ENCODE measurements at places on chromosomes 1 and 21.

- no peak for DNase-seq
Measured at GRCh38 chr1:184210031-184210430, 158.5 kb downstream of the TSEN15 start.

DNA sequence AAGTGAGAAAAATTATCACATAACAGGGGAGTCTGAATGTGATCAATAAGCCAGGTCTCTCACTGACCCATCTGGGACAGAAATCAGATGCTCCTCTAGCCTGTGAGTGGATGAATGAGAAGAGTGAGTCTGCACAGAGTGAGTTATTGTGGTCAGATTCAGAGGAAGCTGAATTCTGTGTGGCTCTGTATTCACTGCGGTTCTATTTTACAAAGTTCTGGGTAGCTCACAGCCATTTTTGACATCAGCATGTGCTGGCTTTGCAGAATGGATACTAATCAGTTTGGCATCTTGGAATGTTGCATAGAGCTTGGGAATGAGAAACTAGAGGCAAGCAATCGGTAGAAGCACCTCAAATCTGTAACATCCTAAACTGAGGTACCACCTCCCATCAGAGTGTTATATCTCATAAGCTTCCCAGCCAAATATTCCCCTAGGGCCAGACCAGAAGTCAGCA, 3.8 kb downstream of the COLGALT2 start:
- no peak for DNase-seq

- no peak for DNase-seq
Measured at GRCh38 chr1:99917214-99917613, 52.6 kb upstream of the SLC35A3 start.

- no peak for DNase-seq
Measured at GRCh38 chr1:207039380-207040180, 7.0 kb upstream of the C1orf116 start.

DNA sequence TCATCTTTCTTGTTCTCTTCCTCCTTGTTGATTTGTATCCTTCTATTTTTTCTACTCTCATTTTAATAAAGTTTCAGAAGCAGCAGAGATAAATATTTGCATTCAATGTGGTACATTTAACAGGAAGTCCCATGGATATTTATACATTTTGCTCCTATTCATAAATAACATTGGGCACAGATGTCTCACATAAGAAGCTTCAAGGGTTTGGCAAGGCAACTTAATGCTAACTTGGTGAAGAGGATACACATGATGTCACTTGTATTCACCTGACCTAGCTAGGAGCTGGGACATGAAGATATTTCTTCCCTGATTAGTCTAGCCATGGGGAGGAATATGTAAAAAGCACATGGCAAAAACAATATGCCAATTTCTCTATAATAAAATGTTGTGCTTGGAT, 65.1 kb upstream of the DUSP10 start:
- no peak for DNase-seq

DNA sequence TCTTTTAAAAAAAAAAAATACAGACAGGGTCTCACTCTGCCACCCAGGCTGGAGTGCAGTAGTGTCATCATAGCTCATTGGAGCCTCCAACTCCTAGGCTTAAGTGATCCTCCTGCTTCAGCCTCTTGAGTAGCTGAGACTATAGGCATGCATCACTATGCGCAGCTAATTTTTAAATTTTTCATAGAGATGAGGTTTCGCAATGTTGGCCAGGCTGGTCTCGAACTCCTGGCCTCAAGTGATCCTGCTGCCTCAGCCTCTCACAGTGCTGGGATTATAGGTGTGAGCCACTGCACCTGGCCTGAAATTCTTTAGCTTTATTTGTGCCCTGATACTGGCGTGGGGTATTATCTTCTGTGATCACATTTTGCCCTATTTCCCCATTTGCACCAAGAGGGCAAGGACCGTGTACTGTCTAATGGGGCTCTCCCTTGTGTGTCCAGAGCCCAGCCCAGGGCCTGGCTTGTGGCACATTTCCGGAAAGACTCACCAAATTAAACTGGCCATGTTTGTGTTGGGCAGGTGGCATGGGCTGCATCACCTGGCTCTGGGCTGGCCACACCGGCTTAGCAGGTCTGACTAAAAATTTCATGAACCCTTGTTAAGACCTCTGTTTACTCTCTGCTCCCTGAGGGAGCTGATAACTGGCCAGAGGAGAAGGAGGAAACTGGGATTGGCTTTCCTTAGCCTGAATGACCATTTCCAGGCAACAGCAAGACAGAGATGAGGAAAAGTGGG, 32.2 kb downstream of the TRIM62 start:
- no peak for DNase-seq

DNA sequence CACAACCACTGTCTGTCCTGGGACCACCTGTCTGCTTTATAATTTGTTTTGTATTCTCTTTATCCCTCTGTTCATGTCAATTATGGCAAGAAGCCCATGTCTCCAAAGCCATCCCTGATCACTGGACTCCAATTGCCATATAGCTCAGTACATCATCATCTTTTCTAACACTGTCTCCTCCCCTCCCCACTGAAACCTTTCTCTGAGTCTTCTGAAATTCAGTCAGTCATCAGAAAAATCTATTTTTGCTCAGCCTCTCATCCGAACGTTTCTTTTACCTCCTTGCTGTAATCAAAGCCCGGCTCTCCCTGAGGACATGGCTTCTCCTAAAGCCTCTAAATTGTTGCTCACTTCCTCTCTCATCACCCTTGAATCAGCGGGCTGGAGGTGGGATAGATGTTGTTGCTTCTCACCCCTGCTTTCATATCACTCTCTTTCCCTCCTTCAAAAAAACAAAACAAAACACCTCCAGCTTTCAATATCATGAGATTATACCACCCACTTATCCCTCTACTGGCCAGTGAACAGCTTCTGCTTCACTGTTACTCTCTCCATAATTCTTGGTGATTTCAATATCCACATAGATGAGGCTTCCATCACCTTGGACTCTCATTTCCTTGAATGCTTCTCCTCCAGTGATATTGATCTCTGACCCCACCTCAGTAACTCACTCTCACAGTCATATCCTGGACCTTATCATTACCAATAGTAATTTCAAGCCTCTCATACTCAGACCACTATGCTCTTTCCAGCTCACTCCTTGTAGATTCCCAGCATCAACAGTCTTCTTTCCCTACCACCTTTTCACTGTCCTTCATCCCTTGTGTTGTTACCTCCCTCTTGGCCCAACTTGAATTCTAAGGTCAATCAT, 27.8 kb downstream of the RAB3B start:
- no peak for DNase-seq

DNA sequence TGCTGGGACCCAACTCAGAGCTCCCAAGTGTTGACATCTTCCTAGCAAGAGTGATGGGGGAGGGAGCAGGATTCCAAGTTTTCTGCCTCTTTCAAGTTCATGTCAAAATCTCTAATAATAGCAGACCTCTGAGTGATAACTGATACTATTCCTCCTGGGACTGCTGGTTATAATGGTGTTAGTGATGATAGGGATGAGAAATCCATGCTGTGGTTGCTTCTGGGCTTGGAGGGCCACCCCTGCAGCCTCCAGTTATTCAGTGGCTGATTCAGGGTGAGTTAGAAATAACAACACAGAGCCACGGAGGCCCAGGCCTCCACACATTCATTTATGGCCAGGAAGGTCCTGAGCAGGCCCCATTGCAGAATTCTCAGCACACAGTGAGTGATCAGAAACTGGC, 40.6 kb upstream of the ARTN start:
- DNase-seq: no peak

- DNase-seq: no peak
Measured at GRCh38 chr1:225662155-225662554, 9.2 kb upstream of the ENAH start.

DNA sequence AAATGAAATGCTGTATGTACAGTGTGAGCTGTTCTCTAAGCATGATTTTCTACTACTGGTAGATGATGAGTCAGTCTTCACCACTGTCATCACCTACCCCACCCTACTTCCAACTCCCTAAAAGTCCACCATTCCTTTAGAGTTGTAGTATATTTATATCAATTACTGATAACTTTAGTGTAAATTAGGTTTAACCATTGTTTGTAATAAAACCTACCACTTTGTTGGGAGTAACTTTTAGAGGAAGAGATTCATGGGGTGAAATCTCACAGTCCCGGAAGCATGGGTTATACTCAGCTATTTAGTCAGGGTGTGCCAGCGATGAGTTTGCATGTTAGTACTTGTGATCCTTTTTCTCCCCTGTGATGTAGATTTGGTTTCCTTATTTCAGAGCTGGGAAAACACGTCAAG, 17.1 kb downstream of the MORC3 start:
- DNase-seq: no peak

DNA sequence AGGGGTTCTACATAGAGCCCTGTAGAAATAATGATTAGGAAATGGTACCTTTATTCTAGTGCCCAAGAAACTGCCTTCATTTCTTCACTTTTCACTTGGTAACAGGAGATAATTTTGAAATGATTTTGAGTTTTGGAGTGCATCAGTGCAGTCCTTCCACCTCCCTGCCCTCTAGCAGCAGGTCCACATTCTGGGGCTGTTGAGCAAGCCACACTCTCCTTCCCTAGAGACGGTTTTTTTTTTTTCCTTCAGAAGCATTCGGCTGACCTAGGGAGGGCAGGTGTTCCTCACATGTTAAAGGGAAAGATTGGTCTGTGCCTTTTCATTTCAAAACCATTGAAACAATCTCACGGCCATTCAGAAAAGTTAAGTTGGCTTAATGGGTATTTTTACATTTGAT, 39.8 kb downstream of the SLC37A1 start:
- DNase-seq: no peak

- DNase-seq: no peak
Measured at GRCh38 chr1:202164271-202165037, 4.1 kb upstream of the PTPN7 start.

DNA sequence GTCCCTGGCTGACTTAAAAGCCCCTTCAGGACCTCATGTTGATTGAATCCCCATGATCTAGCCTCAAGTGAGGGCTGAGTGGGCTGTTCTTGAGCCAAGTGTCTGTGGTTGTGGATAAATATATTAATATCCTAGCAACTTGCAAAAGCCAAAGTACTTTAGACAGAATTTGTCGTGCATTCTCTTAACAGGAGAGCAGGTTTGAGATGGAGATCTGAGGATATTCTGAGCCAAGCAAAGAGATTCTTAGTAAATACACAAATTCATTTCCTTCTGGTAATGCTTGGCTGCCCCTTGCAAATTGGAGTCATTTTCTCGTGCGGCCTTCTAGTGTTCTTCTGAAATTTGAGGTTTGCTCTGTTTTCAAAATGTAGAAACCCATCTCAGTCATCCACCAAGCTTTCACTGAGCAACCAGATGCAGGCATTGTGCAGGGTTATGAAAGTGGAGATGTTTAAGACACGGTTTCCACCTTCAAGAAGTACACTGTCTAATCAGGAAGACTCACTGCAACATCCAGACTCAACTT, 242.1 kb upstream of the JUN start:
- no peak for DNase-seq

- no peak for DNase-seq
Measured at GRCh38 chr1:73611681-73612080, 586.3 kb downstream of the LRRIQ3 start.

GRCh38 chr1:9275567-9276034, 17.1 kb upstream of the SPSB1 start:
- DNase-seq: no peak

DNA sequence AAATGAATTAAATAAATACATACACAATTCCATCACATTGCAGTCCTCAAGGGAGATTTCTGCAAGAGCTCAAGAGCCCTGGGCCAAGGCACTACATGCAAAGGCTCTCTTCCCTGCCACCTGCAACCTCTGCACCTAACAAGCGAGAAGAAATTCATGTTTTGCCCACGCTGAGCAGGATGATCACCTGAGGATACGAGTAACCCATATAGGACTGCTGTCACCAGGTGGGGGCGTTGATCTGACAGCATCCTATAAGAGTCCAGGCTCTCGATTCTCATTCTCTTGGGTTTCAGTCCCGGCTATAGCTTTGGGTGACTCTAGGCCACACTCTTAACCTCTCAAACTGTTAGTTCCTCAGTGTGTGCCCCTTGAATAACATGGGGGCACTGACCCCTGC, 18.7 kb upstream of the SPOCD1 start:
- DNase-seq: no peak

DNA sequence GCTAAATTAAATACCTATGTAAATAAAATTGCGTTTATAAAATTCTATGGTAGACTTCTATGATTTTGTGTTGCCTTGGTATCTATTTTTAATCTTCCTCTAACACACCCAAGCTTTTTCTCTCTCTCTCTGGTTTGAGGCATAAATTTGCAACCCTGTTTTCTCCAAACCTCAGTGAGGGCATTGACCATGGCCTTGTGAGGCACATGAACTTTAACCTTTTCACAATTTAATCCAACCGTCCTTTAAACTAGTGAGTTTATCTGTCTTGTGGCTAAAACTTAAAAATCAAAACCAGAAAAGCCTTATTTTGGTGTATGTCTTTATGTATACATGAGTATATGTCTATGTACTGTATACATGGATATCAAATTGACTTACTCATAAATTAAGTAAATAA, 746.6 kb upstream of the B3GALT2 start:
- DNase-seq: no peak

DNA sequence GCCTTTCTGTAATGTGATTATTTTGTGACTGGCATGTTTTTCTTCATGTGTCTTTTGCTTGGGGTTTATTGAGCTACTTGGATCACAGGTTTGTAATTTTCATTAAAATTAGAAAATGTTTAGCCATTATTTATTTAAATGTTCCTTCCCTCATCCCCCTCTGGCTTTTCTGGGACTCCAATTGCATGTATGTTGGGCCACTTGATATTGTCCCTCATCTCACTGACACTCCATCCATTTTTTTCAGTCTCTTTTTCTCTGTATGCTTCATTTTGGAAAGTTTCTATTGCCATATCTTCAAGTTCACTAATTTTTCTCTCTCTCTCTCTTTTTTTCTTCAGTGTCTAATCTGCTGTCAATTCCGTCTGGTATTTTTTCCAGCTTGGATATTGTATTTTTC, 390.1 kb downstream of the PRDM2 start:
- DNase-seq: no peak

GRCh38 chr1:243851257-243851756, 1.3 kb upstream of the AKT3 start:
- no peak for DNase-seq

GRCh38 chr21:32653326-32653901, 41.2 kb upstream of the CFAP298 start:
- DNase-seq: no peak

DNA sequence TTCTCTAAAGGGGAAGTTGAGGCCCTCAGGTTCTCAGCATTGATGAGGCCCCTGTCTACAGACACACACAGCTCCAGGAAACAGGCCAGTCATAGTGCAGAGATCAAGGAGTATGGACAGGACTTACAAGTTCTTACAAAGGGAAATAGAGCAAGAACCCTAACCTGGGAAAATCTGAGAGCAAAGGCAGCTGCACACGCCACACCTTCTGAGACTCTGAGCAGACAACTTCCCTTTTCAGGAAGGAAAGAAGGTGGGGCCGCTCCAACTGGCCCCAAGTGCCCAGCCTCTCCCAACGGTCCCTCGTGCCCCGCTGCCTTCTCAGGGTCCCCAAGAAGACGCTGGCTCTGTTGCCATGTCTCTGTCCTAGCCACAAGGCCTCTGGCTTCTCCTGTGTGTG, 3.6 kb downstream of the NOC2L start:
- DNase-seq: no peak

GRCh38 chr1:11487196-11487751, 8.3 kb downstream of the DISP3 start:
- DNase-seq: no peak

GRCh38 chr1:206714331-206715058, 29.8 kb downstream of the MAPKAPK2 start:
- DNase-seq: no peak

- no peak for DNase-seq
Measured at GRCh38 chr1:41698916-41699860, 214.7 kb upstream of the EDN2 start.

GRCh38 chr1:229091721-229092136, 179.2 kb upstream of the RAB4A start:
- peak; percentile 40 for DNase-seq

All from type B pancreatic cell (in vitro differentiated cells).